Hepatocyte (in vitro differentiated cells): ENCODE measurements at places on chromosomes 11 and 22.

DNA sequence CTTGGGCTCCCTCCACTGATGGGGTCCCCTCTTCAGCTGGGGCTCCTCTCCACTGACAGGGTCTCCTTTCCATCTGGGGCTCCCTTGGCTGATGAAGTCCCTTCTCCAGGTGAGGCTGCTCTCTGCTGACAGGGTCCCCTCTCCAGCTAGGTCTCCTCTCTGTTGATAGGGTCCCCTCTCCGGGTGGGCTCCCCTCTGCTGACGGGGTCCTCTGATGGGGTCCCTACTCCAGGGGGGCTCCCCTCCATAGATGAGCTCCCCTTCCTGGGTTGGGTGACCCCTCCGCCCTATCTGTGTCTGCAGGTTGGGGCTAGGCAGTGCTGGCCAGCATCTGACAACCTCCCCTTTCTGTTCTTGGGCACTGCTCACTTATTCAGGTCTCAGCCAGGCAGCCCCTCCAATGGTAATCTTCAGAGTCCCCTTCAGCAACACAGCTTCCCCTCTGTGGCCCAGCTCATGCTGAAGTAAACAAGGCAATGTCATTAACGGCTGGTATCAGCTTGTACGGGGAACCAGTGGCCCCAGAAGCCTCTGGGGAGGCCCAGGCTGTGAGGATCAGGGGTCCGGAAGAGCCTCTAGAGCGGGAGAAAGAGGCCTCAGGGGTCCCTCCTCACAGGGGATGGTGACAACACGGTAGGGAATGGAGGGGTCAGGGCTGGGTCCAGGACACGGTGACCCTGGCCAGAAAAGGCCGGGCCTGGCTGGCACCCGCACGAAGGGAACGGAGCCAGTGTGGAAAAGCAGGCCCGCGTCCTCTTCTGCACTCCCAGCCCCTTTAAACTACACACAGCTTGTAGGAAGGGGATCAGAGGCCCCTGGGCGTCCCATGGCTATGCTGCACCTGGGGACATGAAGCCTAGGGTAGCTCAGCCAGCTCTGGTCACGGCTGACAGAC lies 9.6 kb upstream of the CD81 start:
- no peak for DNase-seq

DNA sequence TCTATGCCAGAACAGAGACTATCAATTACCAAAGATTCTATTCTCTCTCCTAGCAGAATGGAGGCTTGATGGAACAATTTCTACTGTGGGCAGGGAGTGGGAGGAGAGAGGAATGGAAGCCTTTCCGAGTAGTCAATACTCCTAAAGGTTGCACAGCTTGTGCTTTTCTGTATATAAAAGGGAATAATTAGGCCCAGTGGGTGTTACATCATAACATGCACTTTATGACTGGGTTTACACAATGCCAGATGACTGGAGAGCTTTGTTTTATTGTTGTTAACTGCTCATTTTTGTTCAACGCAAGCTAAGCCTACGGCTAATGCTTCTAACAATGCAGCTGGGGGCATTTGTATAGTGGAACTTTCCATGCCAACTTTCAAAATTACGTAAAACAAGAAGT lies 2237.9 kb upstream of the RAG2 start:
- DNase-seq, result no peak

- DNase-seq, result no peak
Observed at GRCh38 chr11:133930053-133930766, 26.6 kb downstream of the IGSF9B start.

DNA sequence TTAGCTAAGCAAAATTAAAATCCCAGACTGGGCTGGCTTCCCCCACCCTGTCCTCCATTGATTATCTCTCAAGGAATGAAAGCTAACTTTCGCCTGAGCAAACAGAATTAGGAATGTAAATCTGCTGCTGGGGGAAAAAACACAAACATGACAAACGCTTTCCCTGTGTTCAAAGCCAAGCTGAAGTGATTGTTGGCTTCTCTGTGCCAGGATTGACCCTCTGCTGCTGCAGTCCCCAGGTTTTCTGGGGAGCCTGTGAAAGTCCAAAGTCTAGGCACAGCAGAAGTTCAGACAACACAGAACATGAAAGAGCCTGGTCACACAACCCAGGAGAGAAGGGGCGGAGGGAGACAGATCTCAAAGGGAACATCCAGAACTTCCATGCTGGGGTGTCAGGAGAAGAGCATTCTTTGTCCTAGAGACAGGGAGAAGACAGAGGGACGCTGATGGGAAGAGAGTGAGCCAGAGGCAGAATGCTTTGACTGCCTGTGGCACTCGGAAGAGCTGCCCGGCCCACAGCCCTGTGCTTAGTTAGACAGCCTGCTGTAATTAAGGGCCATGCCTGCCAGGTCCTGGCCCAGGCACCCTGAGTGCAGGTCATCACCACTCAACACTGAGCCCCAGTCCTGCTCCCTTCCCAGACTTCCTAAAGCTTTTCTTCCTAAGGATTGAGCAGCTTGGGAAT lies 6.9 kb downstream of the PATZ1 start:
- DNase-seq, result peak; percentile 37

GRCh38 chr11:64344787-64345186 lies 4.8 kb downstream of the CCDC88B start:
- no peak for DNase-seq

DNA sequence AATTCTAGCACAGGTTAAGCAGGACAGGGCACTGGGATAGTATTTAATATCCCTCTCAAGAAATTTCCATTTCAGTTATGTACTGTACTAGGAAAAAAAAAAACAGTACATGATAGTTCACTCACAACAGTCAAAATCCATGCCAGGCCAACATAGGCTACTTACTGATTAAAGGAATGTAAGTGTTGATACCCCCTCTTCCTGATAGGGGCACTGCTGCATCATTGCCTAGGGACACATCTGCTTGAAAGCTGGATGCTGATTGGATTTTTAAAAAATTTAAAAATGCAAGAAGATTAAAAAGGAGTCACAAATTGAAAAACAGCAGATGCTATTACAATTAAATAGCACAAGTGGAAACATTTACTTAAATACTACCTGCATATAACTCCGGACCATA lies 43.4 kb downstream of the APOL5 start:
- no peak for DNase-seq

- no peak for DNase-seq
Observed at GRCh38 chr11:82233201-82233600, 500.5 kb downstream of the FAM181B start.
